CD4-positive, alpha-beta T cell treated with Interleukin-6 for 4 hours (primary cell): ENCODE measurements at places on chromosomes 2 and 18.

GRCh38 chr2:127404466-127405254 is 13.6 kb upstream of the PROC start:
- no peak for DNase-seq

DNA sequence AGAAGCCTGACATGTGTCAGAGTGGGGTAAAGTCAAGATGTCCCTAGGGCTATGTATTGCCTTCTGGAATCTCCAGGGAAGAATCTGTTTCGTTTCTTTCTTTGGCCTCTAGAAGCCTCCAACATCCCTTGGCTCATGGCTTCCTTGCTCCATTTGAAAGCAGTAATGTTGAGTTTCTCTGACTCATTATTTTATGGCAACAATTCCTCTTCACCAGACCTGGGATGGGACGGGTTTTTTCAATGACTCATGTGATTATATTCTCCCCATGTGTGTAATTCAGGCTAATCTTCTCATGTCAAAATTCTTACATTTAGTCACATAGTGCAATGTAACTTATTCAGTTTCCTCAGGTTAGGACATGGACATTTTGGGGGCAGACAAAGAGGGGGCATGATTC is 1038.6 kb downstream of the CBLN2 start:
- DNase-seq: no peak

DNA sequence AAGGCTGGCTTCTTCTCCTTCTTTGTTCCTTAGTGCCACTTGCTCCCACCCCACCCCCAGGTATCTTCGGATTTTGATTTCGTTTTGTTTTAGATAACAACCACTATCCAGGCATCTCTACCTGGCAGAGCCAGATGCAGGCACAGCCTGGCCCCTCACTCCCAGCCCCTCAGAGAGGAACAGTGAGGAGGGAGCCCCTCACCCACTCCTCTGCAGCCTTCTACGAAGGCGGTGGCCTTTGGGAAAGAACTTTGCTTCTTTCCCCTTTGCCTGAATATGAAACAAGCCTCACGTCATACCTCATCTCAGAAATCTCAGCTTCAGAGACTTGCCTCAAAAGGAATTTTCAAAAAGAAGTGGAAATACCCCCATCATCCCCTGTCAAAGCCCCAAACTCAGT is 6.3 kb upstream of the CYP26B1 start:
- no peak for DNase-seq

DNA sequence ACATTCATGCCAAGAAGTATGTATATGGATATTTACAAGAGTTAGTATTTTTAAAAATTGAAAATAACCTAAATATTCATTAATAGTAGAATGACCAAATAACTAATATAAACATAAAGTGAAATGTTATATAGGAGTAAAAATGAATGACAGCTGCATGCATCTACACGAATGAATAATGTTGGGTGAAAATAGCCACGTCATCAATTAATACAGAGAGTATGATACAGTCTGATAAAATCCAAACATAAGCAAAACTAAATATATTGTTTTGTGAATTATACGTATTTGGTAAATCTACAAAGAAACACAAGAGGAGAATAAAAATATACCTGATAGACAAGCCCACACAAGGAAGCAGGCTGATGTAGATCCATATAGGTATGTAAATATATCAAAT is 24.5 kb downstream of the ZC3H8 start:
- DNase-seq: no peak

DNA sequence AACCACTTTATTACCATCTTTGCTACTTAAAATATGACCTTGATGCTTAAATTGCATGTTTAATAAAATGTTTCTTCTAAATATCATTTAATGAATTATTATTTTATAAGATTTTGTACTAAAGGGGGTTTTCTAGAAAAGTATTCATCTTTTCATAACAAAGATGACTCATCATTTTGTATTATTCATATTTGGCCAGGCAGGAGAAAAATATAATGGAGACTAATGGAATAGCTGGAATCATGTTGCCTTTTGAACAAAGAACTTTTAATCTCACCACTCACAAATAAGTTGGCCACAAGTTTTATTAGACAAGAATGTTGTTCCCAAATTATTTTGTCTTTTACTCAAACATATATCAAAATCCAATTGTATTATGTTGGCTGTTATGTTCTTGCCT is 882.4 kb downstream of the DSC3 start:
- no peak for DNase-seq

DNA sequence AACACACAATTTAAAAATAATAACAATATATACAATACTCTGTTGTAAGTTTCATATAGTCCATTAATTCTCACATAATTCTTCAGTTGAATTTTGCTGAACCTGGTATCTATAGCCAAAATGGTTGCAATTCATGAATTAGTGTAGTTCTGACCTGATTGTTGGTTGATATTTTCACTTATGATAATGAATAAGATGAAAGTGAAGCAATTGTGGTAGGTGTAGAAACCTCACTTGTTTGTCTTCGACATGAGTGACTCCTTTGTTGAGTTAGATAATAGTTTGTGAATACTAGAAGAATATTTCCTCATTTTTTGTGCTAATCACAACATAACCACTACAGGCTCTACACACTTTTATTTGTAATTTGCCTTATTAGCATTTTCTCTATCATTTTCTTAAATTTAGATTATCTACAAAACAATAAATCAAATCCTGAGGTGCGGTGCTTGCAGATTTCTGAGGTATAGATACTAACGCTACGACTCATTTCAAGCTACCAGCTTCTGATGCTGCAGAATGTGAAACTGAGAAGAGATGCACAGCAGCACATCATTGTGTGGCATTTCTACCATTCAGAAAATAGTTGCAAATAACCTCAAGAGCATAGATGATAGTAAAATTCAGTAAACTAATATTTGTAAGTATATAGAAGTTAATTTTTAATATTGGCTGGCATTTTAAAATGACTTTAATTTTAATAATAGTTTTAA is 117.9 kb downstream of the KCNH7 start:
- no peak for DNase-seq

GRCh38 chr2:207683438-207683837 is 28.0 kb upstream of the CCNYL1 start:
- no peak for DNase-seq

DNA sequence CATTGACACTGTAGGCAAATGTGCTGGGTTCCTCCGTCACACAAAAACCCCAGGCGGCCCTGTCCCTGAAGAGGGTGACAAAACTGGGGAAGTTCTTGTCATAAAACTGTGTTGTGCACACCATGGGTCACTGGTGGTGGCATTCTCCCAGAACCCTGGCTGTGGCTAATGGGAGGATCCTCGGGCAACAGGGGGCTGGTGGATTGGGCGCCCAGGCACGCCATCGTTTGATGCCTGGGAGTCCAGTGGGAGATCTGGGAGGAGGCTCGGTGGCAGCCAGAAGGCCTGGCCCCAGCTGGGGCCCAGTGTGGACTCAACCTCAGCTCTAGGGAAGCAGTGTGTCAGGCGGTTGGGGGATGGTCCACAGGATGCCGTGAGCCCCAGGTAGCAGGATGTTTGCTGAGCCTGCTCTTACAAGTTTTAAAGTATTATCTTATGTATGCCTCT is 140.7 kb downstream of the ACOXL start:
- peak; percentile 29 for DNase-seq

- no peak for DNase-seq
These were observed 1012.8 kb upstream of the GYPC start for GRCh38 chr2:125643128-125643527.

- no peak for DNase-seq
These were observed 305.4 kb upstream of the HS6ST1 start for GRCh38 chr2:128623776-128624761.

- DNase-seq: no peak
These were observed 30.5 kb upstream of the ITGA4 start for GRCh38 chr2:181426672-181427071.

DNA sequence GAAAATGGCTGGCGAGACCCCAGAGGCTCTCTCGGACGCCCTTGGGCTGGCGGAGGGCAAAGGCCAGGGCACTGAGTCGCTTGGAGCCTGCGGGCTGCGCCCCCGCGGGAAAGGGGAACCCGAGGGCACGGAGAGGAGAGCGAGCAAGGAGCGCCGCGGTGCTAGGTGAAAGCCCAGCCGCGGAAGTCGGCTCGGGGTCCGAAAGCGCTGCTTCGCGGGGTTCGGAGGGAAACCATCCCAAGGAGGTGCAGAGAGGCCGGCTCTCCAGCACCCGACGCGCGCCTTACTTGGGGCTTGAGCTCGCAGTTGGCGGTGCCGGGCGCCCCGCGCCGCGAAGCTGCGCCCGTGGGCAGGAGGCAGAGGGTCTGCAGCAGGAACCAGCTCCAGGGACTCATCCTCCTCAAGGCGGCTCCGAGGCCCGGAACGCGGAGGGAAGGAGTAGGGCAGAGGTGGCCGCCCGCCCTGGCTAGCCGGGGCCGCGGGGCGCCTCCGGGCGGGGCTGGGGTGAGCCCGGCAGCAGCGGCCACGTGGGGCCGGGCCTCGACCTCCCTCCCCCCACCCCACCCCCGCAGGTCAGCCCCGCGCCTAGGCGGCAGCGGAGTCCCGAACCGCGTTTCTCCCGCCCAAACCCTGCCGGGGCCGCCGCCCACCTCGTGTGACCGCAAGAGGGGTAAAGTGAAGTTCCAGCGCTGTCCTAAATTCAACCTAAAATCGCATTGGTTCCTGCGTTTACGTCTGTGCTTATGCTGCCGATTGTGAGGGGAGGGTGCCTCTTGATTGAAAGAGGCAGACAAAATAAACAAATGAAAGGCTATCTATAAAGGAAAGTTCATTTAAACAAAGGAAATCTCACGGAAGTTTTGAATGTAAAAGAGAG is at the start of gene TRABD2A:
TRABD2A (minus strand) TSS at position 440 of the 877 bp plus-strand sequence; CDS start at position 395, 45 bp downstream.
- peak; percentile 59 for DNase-seq

DNA sequence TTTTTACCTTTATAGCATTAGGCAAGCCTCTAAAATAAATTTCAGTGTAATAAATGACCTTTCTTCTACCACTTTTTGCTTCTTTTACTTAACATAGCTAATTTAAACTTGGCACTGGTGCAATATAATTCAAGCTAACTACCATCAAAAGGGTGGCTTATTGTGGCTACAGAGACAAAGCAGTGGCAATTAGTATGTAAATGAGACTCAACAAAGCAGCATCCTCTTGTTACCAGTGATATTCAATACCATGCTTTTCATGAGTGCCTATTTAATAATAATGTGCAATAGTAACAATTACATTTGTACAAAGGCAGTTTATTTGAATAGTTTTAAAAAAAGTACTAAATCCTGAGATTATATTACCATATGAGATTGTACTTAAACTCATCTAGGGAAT is 93.4 kb downstream of the SOS1 start:
- DNase-seq: no peak

- DNase-seq: no peak
These were observed 165.6 kb upstream of the NCKAP5 start for GRCh38 chr2:133733901-133734255.

- no peak for DNase-seq
These were observed 54.0 kb upstream of the STRN start for GRCh38 chr2:37020212-37020886.

DNA sequence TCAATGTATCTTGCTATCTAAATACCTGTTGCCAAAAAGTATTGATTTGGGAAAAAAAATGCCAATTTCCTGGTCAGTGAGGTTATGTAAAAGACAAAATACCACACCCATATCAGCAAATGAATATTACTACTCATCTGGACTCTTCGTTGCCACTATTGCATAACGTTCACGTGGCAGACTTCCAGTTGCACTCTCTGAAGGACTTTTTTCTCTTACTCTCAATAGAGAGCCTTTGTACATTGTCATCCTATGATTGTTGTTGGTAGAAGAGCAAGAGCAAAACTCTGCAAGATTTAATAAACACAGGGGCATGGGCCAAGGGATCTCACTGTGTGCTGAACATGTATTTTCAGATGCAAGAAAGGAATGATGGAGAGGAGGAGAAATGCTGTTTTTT is 689.8 kb downstream of the MBD2 start:
- no peak for DNase-seq

DNA sequence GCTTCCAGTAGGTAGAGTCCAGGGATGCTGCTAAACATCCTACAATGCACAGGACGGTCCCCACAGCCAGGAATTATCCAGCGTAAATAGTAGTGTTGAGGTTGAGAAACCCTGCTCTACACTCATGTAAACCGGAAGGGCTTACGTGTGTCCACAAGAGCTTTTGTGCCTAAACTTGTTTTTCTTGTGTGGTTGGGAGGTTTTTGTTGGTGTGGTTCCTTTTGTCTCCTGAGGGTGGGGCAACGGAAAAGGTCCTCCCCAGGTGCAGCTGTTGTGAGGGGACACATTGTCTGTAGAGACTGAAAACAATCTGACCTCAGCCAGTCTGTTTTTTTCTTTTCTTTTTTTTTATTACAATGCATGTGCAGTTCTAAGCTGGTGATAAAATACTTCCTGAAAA is 72.7 kb upstream of the MGAT5 start:
- DNase-seq: peak; percentile 72

GRCh38 chr18:42330296-42330695 is 375.3 kb downstream of the PIK3C3 start:
- DNase-seq: no peak

- no peak for DNase-seq
These were observed 84.7 kb upstream of the PELI1 start for GRCh38 chr2:64228918-64229317.

DNA sequence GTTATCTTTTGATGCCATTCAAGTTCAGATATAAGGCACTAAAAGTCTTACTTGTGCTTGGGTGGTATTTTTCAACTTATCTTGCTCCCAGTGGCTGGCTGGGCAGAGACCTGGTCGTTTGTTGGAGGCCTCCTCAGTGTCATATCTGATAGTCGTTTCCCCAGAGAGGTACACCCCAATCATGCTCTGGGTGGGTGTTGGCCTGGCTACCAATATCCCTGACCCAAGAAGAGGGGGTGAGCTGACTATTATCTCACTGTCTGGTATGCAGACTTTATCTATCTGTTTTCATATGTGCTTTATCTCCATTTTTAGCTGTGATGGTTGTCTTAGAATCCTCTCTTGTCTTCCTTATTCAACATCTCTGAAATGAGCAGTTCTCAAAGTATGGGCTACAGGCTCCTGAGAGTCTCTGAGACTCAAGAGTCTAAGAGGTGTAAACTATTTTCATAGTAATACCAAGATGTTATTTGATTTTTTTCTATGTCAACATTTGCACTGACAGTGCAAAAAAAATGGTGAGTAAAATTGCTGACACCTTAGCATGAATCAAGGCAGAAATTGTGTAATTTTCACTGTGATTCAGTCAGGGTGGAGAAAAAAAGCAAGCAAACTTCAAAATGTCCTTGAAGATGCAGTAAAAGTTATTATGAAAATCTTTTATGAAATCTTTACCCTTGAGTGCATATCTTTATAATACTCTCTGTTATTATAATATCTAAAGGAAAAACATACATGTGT is 12.3 kb upstream of the PLEK start:
- DNase-seq: no peak

GRCh38 chr2:8119782-8120505 is 561.9 kb upstream of the ID2 start:
- DNase-seq: no peak

- DNase-seq: no peak
These were observed 117.9 kb downstream of the TANC1 start for GRCh38 chr2:159086342-159086741.

- DNase-seq: no peak
These were observed 18.0 kb upstream of the ESPNL start for GRCh38 chr2:238082151-238082550.
